ENCODE measurements at places on chromosomes 2 and 18.

- no peak for DNase-seq
These were observed 116.4 kb upstream of the PPP1CB start for GRCh38 chr2:28635191-28635611.

GRCh38 chr18:70496353-70497294 is 207.8 kb downstream of the SOCS6 start:
- DNase-seq, result no peak

GRCh38 chr18:79790996-79791972 is 6.5 kb upstream of the KCNG2 start:
- no peak for DNase-seq

- no peak for DNase-seq
These were observed 47.6 kb downstream of the DIS3L2 start for GRCh38 chr2:232008907-232009638.

- DNase-seq, result no peak
These were observed 978 bp upstream of the TUBA4A start for GRCh38 chr2:219254590-219255201.

GRCh38 chr2:96957244-96957643 is 29.1 kb downstream of the FAM178B start:
- DNase-seq, result no peak

- DNase-seq, result no peak
These were observed 138.2 kb downstream of the RAD51AP2 start for GRCh38 chr2:17380003-17380402.

GRCh38 chr2:241574911-241575623 is 16.5 kb downstream of the BOK start:
- no peak for DNase-seq

DNA sequence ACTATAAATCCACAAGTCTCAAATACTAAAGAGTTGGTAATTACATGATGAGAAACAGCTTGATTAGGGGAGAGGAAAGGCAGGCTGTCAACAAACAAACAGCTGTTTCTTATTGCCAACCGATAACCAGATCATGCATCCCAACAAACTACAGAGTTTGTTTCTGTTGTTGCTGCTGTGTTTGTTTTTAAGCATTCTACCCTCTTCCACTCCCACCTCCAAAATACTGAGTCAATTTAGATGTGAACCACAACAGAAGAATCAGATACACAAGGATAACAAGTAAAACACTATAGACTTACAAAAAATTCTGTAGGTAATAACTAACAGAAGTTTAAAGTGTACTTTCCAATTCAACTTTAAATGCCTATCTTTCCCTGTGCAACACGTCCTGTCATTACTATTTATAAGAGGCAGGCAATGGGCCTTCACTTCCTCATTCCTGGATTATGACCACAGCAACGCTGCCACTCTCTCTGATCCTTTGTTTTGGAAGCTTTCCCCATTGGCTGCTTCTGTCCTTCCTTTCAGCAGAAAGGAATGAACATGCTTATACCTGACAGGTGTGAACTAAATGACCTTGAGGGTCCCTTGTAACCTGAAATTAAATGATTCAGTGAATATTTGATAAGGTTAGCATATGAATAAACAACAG is 152.0 kb downstream of the SRBD1 start:
- no peak for DNase-seq

DNA sequence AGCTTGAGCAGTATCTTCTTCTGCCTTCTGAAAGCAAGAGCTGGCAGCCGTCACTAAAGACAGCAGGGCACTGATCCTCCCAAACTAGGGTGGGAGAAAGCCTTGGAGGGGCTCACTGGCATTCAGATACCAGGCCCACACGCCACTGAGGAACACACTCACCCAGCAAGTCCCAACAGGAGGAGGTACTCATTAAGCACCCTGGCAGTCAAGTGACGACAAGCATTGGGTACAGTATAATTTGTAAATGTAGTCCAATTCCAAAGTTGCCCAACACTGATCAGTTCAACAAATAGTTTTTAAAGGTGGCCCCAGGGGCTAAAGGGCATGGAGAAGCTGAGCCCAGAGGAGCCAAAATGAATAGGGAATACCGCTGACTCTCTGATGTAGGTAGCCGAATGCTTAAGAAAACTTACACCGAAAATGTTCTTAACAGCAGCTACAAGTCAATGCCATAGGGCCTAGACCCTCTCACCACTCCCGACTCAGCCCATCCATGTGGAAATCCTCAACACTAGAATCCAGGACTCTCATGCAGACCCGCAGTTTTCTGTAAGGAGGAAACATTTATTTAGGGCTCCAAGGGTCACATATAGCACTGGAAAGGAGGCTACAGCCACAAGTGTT is 9.9 kb downstream of the LIMS2 start:
- DNase-seq, result no peak

DNA sequence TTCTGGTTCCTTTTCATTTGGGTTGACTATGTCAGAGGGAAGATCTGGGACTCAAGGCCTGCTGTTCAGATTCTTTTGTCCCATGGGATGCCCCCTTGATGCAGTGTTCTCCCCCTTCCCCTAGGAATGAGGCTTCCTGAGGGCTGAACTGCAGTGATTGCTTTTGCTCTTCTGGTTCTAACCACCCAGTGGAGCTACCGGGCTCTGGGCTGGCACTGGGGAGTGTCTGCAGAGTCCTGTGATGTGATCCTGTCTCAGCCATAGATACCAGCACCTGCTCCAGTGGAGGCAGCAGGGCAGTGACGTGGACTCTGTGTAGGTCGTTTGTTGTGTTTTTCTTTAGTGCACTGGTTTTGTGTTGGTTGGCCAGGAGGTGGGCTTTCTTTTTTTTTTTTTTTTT is 32.1 kb upstream of the RHOB start:
- no peak for DNase-seq

GRCh38 chr2:229270551-229271410 is at the start of gene PID1:
Gene PID1, minus strand, starts transcription at chr2:229271287. Its CDS starts 244 bp downstream, at chr2:229271043.
- DNase-seq, result no peak

- no peak for DNase-seq
These were observed 131.9 kb downstream of the EVA1A start for GRCh38 chr2:75428646-75429443.

DNA sequence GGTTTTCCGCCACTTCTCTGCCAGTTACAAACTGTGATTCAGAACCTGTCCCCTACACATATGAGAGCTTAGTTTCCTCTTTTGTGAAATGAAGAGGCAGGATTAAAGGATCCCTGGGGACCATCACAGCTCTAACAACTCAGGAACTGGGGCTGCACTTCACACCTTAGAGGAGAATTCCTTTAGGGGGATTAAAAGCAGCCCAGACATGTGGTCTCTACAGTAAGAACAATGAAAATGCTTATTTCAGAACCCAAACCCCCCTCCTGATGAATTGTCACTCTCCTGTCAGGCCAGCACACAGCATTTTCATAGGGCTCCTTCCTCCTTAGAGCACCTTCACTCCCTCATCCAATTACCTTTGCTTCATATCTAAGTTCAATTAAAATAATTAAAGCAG is 101.5 kb upstream of the NEDD4L start:
- DNase-seq, result no peak

GRCh38 chr2:151374436-151374835 is 17.0 kb downstream of the TNFAIP6 start:
- DNase-seq, result no peak

DNA sequence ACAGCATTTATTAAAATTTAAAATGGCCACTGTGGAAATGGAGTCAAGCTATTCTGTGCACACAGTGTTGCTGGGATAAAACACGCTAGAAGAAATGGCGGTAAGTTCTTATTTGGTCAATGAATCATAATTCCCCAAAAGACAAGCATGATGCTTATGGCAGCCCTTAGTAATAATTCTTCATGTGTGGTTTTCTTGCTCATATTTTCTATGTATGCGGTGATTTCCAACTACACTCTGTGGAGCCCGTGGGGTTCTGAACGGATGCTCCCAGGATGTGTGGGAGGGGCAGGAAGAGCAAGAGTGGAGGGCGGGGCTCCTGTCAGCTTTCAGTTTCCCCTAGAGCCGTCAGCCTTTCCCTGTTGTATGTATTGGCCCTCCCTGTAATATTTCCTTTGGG is 91.7 kb upstream of the RMDN2 start:
- no peak for DNase-seq

DNA sequence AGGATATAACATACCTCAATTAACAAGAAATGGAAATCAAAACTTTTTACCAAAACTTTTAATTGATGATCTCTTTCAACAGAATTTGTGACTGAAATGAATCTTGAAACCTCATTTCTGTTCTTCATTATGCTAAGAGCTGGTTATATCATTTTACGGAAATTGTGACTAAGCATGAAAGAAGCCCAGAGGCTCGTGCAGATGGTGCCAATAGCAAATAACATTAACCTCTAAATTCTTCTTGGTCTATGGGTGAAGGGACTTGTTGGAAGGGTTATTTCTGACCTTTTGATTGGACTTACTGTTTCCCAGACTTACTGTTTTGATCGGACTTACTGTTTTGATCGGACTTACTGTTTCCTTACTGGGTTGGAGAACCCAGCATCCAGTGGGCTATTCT is 435.6 kb downstream of the TDRD15 start:
- no peak for DNase-seq
